IPS DF 6.9 (cell line): ENCODE measurements at places on chromosomes 12 and 14.

GRCh38 chr14:74571901-74572725 is 39.9 kb downstream of the LTBP2 start:
- no peak for DNase-seq

- DNase-seq = no peak
These were observed 215.7 kb downstream of the KIF26A start for GRCh38 chr14:104353921-104354701.

DNA sequence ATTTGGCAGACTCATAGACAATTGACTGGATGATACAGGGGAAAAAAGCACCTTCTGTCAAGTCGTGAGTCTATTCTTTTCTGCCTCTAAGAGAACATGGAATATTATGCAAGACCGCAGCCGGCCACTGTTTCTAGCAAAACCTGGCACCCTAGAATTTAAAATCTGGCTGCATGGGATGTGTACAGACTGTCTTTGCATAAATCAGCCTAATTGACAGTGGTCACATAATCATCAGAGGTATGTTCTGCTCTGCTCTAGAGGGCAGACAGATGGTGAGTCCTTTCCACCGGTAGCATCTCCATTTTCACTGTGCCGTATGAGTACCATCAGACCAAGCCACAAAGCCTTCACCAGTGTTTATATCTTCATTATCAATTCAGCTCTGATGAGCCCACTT is 80.6 kb downstream of the KCNK10 start:
- no peak for DNase-seq

- DNase-seq = no peak
These were observed 102.1 kb upstream of the NUDT4 start for GRCh38 chr12:93275589-93275988.

- DNase-seq = no peak
These were observed 7.3 kb downstream of the IFFO1 start for GRCh38 chr12:6548556-6548955.

DNA sequence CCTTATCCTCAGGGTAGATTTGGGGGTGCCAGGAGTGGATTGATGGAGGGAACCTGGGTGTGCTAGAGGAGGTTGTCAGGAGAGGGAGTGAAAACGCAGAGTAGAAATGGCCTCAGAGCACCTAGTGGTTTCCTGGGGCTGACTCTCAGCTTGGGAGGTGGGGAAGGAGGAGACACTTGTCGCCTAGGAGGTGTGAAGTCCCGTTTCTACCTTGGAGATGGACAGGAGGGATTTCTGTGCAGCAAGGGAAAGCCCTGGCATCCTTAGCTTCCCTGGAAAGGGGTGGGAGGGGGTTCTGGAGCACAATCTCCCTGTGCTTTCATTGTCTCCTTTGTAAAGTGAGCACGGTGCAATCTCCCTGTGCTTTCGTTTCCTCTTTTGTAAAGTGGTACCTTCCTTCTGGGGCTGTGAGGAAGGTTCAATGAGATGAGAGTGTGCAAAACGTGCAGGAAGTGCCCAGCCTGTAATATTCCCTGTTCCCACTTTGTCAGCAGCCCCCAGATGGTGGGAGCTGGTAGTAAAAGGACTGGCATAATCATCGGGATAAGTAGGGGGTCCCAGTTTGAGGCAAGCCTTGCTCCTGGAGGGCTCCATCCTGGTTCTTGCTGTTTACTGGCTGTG is 1.6 kb downstream of the OAS3 start:
- DNase-seq = no peak

DNA sequence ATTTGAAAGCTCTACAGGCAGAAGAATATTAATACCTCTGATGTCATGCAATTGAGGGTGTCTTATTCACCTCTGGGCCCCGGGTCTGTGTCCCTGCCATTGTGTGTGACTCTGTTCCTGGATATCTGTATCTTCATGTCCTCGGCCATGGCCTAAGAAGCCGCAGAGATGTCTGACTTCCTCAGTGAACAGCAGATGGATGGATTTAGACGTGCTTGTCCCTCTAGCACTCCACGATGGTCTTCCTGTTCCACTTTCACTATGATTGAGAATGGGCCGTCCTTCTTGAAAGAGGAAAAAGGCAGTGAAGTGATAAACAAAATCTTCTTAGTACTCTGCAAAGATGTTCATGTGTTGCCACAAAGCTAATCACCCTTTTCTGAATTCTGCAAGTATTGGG is 217.4 kb downstream of the SLC41A2 start:
- no peak for DNase-seq
